ENCODE measurements at places on chromosomes 12 and 14.

DNA sequence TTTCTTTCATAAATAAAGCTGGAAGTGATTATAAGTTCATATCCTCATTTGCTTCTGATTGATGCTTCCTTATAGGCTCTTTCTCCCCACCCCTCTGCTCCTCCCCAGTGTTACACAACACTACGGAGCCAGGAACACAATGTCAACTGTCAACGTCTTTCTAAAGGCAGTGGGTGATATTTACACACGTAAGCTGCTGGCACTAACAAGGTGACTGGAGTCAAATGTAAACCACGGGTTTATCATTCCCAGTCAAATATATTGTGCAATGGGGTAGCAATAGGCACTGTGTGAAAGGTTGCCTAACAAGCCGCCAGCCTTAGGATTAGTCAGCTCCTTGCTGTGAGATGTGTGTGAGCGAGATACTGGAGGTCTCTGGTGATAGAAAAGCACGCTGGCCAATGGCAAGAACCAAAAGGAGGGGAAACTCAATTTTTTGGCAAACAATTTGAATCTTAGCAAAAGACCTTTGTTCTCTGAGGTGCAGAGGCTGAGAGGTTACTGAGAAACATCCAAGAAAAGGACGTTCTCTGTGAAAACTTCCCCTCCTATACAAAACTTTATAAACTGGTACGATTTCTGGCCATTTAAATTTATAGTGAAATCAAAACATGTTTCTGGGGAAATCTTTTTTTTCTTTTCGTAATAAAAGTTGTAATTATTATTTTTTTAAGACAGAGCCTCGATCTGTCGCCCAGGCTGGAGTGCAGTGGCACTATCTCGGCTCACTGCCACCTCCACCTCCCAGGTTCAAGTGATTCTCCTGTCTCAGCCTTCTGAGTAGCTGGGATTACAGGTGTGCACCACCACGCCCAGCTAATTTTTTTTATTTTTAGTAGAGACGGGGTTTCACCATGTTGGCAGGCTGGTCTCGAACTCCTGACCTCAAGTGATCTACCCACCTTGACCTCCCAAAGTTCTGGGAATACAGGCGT lies 22.3 kb upstream of the HECTD1 start:
- H3K36me3 ChIP-seq: no peaks in the 10 kb centered on the region
- H3K27ac ChIP-seq: no peak overlapping the region
- no peaks in the 10 kb centered on the region for H3K4me1 ChIP-seq
- H3K4me3 ChIP-seq: no peak overlapping the region

GRCh38 chr12:70043490-70044138 lies 199.6 kb upstream of the CNOT2 start:
- no peak overlapping the region for H3K27ac ChIP-seq
- H3K36me3 ChIP-seq: no peaks in the 10 kb centered on the region
- no peak for DNase-seq
- no peaks in the 10 kb centered on the region for H3K27me3 ChIP-seq
- H3K4me3 ChIP-seq: no peak overlapping the region
- no peaks in the 10 kb centered on the region for H3K4me1 ChIP-seq

GRCh38 chr12:67937822-67938221 lies 51.4 kb upstream of the IFNG-AS1 start:
- DNase-seq: no peak
- H3K27ac ChIP-seq: no peak overlapping the region
- no peaks in the 10 kb centered on the region for H3K36me3 ChIP-seq
- no peaks in the 10 kb centered on the region for H3K27me3 ChIP-seq
- no peaks in the 10 kb centered on the region for H3K4me1 ChIP-seq

- no peak overlapping the region for H3K4me3 ChIP-seq
- no peak for DNase-seq
- no peak overlapping the region for H3K27ac ChIP-seq
- no peaks in the 10 kb centered on the region for H3K27me3 ChIP-seq
- no peaks in the 10 kb centered on the region for H3K4me1 ChIP-seq
- H3K36me3 ChIP-seq: no peaks in the 10 kb centered on the region
Measured at GRCh38 chr14:65961004-65961403, 525.2 kb upstream of the CCDC196 start.

- H3K4me1 ChIP-seq: no peaks in the 10 kb centered on the region
- no peak overlapping the region for H3K4me3 ChIP-seq
- no peaks in the 10 kb centered on the region for H3K36me3 ChIP-seq
- H3K27ac ChIP-seq: no peak overlapping the region
- no peak for DNase-seq
- no peaks in the 10 kb centered on the region for H3K27me3 ChIP-seq
Measured at GRCh38 chr12:55633151-55633550, 3.5 kb upstream of the OR10P1 start.

DNA sequence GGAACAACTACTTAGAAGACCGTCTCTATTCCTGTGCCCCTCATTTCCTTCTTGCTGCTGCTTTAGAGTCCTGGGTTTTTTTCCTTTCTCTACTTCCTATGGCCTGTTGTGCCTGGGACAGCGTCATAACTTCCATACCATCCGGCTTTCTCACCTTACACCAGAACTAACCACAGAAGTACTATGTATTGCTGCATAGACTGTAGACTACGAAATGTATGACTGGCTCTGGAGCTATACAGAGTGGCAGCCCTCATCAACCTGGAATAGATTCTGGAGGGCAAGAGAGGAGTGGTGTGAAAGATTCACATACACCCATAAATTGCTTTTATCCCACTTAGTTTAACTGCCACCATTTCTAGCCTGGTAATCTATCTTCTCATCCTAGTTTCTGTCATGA lies 16.9 kb upstream of the SRP54 start:
- H3K27me3 ChIP-seq: no peaks in the 10 kb centered on the region
- H3K36me3 ChIP-seq: no peaks in the 10 kb centered on the region
- no peak overlapping the region for H3K4me3 ChIP-seq
- DNase-seq: no peak
- no peak overlapping the region for H3K27ac ChIP-seq

GRCh38 chr12:89777733-89778379 lies 69.2 kb upstream of the ATP2B1 start:
- DNase-seq: no peak
- no peak overlapping the region for H3K27ac ChIP-seq
- no peaks in the 10 kb centered on the region for H3K36me3 ChIP-seq
- H3K4me3 ChIP-seq: no peak overlapping the region
- no peaks in the 10 kb centered on the region for H3K4me1 ChIP-seq

DNA sequence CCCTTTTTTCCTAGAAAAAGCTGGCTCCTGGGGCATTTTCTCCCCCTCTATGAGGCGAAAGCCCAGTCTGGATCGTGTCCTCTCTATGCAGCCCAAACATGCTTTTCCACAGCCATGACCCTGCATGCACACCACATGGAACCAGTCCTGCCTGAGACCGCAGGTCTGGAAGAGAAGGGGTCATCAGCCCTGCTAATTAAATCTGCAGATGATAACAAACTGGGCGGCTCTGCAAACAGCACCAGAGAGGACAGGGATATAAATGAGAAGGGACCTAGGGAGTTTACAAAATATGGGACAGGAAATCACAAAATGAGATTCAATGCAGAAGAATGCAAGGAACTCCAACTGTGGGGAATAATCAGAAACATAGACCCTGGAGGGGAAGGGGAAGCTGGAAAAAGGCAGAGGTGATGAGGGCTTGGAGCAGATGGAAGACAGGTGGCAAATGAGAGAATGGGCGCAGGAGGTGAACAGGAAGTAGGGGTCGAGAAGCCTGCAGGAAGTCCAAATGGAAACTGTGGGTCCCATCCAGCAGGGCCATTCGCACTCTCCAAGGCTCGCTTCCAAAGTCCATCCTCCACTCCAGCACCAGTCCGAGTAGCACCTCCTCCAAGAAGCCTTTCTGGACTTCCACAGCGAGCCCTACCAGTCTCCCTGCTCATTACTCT lies 76.3 kb downstream of the ANO2 start:
- no peak for DNase-seq
- no peaks in the 10 kb centered on the region for H3K4me1 ChIP-seq
- H3K27me3 ChIP-seq: no peaks in the 10 kb centered on the region
- H3K4me3 ChIP-seq: no peak overlapping the region
- H3K36me3 ChIP-seq: no peaks in the 10 kb centered on the region

- H3K4me1 ChIP-seq: peaks cover 6% of the 10 kb centered on the region
- H3K27ac ChIP-seq: no peak overlapping the region
- H3K4me3 ChIP-seq: no peak overlapping the region
- H3K27me3 ChIP-seq: no peaks in the 10 kb centered on the region
- no peaks in the 10 kb centered on the region for H3K36me3 ChIP-seq
Measured at GRCh38 chr14:49991491-49991890, 98.6 kb downstream of the ARF6 start.

GRCh38 chr14:63781686-63782085 lies 53.8 kb upstream of the SGPP1 start:
- no peak for DNase-seq
- no peak overlapping the region for H3K4me3 ChIP-seq
- H3K27me3 ChIP-seq: no peaks in the 10 kb centered on the region
- H3K4me1 ChIP-seq: peaks cover 1% of the 10 kb centered on the region

DNA sequence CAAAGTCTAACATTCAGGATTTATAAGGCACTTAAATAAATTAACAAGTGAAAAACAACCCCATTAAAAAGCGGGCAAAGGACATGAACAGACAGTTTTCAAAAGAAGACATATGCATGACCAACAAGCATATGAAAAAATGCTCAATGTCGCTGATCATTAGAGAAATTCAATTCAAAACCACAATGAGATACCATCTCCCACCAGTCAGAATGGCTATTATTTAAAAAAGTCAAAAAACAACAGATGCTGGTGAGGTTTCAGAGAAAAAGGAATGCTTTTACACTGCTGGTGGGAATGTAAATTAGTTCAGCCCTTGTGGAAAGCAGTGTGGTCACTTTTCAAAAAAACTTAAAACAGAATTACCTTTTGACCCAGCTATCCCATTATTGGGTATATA lies 60.7 kb upstream of the BDKRB2 start:
- H3K27me3 ChIP-seq: no peaks in the 10 kb centered on the region
- H3K4me3 ChIP-seq: no peak overlapping the region
- H3K27ac ChIP-seq: no peak overlapping the region
- no peaks in the 10 kb centered on the region for H3K36me3 ChIP-seq

- H3K4me1 ChIP-seq: peaks cover 10% of the 10 kb centered on the region
- H3K27me3 ChIP-seq: no peaks in the 10 kb centered on the region
- H3K36me3 ChIP-seq: no peaks in the 10 kb centered on the region
- peak overlapping the region; percentile 85 for H3K4me3 ChIP-seq
Measured at GRCh38 chr12:95859947-95860850, 1.4 kb downstream of the SNRPF start.

- no peaks in the 10 kb centered on the region for H3K36me3 ChIP-seq
- peaks cover 9% of the 10 kb centered on the region for H3K4me1 ChIP-seq
- no peaks in the 10 kb centered on the region for H3K27me3 ChIP-seq
- no peak within 1 kb of the TSS for H3K27ac ChIP-seq
- peak within 1 kb of the TSS; percentile 26 for H3K4me3 ChIP-seq
Measured at GRCh38 chr12:120639771-120640721, at the start of gene CABP1. Gene CABP1 (plus strand): TSS chr12:120640626. CDS start chr12:120640686, 60 bp downstream.

Data from ovary (tissue), 10 donors.